HFFc6 (cell line): ENCODE measurements at places on chromosomes 11 and 22.

- DNase-seq = no peak
These were observed 36.4 kb upstream of the ACER3 start for GRCh38 chr11:76824083-76824939.

DNA sequence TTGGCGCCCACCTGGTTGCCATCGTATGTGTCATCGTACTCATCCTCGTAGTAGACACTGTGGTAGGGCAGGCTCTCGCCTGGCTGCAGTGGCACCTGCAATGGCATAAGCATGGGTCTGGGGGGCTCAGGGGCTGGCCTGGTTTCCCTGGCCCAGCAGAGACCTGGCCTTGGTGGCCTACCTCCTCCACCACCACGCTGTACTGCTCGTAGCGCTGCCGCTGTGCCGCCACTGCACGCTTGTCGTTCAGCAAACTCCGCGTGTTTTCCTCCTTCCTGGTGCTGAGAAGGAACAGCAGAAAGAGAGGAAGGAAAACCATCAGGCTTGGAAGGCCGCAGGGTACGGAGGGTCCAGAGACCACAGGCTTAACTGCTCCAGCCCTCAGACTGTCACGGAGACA is 26.2 kb downstream of the UQCR10 start:
- DNase-seq = no peak

DNA sequence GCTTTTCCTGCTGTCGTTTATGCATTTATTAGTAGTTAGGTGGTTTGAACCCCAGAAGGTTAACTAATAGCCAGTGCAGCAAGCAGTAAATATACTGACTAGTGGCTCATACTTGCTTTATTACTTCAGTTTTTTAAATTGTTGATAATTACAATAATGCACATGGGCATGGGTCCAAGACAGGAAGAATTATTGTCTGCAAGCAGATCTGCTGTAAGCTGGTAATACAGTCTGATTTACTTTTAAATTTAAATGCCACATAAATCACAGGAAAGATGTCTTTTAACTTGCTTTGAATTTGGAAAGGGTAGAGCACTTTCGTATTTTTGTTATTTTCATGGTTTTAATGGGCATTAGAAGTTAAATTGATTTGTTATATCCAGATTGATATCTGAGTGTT is 27.1 kb downstream of the APLP2 start:
- no peak for DNase-seq

DNA sequence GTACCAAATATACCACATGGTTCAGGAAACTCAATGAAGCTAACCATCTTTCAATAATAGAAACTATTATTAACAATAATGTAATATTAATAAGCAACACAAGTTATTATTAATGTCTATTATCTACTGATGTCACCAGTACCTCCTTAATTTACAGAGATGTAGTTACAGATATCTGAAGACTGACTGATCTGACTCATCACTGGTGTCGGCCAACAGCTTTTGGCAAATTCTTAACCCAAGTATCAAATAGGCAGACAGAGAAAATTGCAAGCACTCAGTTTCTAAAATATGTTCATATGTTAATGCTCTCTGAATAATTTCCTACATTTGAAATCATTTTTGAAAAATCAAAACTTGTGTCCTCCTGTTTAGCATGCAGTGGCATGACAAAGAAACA is 100.4 kb upstream of the DDI1 start:
- no peak for DNase-seq

- no peak for DNase-seq
These were observed 24.0 kb downstream of the TBX1 start for GRCh38 chr22:19784384-19785175.

GRCh38 chr22:49739138-49739537 is 88.5 kb downstream of the BRD1 start:
- DNase-seq = no peak

DNA sequence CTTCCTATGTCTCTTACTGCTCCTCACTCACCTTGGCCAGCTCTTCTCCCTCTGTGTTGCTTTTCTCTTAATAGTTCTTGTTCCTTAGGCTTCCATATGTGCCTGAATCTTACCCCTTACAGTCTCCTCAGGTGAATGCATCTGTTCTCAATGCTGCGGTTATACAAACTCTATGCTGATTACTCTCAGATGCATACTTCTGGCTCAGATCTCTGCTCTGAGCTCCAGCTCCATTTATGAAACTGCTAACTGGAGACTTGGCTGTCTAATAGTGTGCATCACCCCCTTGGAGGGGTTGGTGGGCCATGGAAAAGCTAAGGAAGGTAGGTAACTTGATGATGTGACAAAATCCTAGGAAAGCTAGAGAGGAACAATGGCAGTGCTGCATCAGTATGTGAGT is 422.5 kb downstream of the TMEM135 start:
- DNase-seq = no peak

DNA sequence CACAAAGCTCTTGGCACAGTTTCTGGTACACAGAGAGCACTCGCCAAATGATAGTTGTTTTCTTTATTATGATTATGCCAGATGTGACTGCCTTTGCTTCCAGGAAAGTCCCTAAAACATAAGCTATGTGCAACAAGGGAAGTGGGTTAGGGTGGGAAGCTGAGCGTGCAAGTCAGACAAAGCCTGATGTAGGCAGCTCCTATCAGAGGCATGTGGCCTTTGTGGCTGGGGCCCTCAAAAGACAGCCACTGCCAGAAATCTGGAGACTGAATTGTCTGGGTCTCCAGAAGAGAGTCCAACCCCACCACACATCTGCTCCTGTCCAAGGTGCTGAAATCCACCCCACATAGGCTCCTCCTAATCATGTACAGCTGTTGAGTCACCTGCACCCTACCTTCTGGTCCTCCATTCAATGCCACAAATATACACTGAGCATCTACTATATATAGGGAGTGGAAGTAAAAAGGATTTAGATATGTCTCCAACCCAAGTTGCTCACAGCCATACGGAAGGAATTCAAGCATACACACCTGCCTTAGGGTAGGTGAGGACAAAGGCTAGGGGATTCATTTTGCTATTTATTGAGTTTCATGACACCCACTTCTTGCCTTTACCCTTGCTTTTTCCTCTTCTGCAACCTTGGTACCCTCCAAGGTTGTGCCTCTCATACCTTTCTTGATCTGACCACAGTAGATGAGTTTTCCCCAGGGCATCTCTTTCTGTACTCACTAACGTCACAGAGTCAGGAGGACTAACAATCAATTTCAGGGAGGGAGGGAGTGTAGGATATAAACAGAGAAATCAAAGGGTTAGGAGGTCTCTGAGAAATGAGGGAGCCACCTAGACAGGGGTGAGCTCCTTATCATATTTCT is 12.4 kb downstream of the SEC14L3 start:
- no peak for DNase-seq

DNA sequence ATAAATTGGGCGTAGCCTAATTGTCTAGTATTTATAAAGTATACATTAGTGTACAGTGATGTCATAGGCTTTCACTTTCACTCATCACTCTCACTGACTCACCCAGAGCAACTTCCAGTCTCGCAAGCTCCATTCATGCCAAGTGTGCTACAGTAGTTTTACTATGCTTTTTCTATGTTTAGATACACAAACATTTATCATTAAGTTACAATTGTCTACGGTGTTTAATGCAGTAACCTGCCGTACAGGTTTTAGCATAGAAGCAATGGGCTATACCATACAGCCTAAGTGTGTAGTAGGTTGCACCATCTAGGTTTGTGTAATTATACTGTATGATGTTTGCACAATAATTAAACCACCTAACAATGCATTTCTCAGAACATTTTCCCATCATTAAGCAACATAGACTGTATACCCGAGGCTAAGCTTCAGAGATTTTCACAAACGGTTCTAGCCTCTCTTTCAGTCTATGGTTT is 17.5 kb downstream of the OR9G1 start:
- DNase-seq = no peak

GRCh38 chr11:504053-504993 is 2.7 kb downstream of the RNH1 start:
- DNase-seq = no peak

DNA sequence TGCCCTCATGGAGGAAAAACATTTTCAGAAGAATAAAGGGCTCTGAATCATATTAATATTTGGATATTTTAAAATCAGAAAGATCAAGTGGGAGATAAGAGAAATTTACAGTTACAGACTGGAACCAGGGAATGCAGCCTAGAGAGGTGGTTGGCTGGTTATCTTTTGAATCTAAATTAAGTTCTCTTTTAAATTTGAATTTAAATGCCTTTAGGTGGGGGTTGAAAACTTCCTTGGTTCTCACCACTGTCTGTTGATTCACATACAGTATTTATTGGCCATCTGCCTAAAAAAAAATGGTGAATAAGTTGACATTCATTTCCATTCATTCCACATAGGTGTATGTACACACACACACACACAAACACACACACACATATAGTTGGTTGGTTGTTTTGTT is 35.7 kb upstream of the PTPRJ start:
- no peak for DNase-seq

DNA sequence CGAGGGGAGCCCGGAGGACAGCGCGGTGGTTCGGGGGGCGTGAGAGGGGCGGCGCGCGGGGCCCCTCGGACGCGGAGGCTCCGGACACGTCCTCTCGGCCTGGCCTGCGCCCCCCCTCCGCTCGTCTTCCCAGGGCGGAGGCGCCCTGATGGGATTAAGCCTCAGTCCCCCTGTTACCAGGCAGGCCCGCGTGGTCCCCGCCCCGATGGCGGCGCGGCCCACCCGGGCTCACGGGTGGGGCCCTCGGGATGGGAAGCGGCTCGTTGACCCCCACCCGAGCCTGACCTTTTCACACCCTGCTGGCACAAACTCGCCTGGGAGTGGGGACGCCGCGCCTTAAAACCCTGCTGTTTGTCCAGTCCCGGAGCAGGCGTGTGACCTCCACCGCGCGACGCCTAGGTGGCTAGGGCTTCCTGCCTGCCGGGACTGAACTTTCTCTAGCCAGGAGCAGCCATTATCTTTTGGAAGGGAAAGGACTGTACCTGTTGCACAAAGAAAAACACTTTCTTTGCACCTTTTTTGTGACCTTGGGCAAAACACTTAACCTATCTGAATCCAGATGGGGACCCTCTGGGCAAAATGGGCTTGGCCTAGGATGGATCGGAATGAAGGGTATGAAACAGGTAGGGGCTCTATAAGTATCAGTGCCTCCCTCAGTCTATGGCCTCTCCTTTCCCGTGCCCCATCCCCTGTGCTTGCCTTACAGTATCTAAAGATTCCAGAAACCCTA is 1.0 kb downstream of the KIAA1671 start:
- DNase-seq = no peak

- DNase-seq = peak; percentile 82
These were observed 59.0 kb downstream of the CEP57 start for GRCh38 chr11:95849087-95849825.

GRCh38 chr11:79390477-79390876 is 50.4 kb downstream of the TENM4 start:
- DNase-seq = no peak

- no peak for DNase-seq
These were observed 112.5 kb upstream of the SOX6 start for GRCh38 chr11:16468735-16469453.

DNA sequence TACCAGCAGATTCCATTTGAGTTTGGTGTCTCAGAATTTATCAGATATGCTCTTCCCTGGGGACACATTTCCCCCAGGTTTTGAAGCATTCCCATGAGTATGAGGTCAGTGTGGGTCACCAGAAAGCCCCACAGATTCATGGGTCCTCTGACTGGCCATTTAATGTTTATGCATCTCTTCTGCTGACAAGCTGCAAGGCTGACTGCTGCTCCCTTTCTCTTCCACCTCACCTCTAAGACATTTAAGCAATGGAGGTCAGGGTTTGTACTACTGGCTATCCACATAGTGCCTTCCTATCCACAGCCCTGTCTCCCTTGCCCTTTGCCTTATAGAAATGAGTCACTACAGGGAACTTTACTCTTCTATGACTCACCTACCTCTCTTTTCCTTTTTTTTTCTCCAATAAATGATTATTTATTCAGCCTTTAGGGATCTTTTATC is 106.0 kb upstream of the TIMP3 start:
- DNase-seq = peak; percentile 97

- DNase-seq = no peak
These were observed 111.5 kb upstream of the SEZ6L start for GRCh38 chr22:26057731-26058130.

GRCh38 chr11:28833670-28834069 is 725.5 kb downstream of the METTL15 start:
- DNase-seq = peak; percentile 82
